ENCODE measurements at places on chromosomes 7 and 10.

DNA sequence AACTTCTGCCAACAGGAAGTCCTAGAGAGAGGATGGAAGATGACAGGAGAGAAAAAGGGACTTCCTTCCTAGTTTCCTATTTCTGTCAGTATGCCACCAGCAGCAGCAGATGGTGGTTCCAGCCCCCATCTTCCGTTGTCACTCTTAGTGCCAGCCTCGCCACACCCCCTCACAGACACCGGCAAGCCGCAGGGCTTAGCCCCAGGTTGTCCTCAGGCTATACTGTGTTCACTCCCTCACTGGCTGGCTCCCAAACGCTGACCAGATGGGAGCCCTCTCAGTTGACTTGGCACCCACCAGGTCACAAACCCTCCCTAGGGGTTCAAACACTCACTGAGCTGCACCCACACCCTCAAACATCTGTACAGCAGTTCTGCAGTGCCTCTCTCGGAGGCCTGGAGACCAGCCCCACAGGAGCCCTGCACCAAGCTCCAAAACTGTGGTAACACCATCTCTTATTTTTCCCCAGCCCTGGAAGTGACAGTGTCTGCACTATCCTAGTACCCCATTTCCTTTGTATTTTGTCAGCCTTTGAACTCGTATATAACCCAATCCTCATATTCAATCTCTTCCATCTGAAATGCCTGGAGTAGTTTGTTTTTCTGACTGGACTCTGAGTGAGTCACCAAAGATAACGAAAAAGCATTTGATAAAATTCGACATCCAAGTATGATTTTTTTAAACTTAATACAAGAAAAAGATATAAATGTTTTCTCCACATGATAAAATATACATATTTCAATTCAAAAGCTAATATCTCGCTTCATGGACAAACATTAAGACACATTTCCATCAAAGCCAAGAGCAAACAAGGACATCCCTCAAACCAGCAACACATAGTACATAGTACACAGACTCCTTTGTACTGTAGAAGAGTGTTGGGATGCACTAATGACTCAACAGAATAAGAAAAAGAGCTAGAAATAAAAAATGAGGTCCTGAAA, 34.5 kb downstream of the SMURF1 start:
- DNase-seq: no peak

DNA sequence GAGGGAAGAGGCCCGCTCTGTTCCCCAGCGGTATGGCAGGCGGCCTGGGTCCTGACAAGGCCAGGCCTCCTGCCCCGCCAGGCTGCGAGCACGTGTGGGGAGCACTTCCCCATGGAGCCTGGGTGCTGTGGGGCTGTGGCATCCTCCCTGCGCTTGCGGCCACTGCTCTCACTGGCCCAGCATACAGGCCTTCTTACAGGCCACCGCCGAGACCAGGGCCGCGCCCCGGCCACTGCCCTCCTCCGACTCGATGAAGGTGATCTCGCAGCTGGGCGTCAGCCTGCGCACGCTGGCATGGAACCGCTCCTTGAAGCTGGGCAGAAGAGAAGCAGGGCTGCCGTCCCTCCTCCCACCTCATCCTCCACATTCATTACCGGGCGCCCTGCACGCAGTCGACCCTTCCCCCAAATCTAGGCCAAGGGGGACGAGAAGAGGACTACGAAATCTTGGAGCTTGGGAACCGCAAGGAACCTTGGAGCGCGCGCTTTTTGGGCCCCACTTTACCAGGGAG, 3.9 kb upstream of the MYL7 start:
- DNase-seq: no peak

DNA sequence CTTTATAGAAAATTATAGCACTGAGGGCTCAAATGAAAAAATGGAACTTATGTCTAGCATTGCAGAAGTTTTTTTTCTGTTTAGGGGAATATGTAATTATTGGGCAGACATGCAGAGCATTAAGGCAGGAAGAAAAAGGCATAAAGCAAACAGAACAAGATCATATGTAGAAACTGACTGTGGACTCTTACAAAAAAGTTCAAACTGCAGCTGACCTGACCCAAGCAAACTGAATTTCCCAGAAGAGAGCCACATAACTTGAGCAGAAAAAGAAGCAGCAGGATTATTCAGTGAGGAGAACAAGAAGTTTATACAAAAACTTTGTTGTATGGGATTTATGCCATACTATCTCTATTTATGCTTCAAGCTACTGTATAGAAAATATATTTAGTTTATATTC, 250.9 kb downstream of the PHF14 start:
- no peak for DNase-seq

- DNase-seq: no peak
Measured at GRCh38 chr10:76318211-76318610, 886.8 kb downstream of the LRMDA start.

- no peak for DNase-seq
Measured at GRCh38 chr7:25777969-25778708, 373.9 kb upstream of the NFE2L3 start.

GRCh38 chr7:91465595-91466061, 201.4 kb downstream of the FZD1 start:
- no peak for DNase-seq
